Spinal cord (tissue), 10 donors: ENCODE measurements at places on chromosomes 6 and 20. TPM values are rescaled to one million over a fixed set of nuclear protein-coding genes. Genes with fewer than 3 reads are reported as not detected.

DNA sequence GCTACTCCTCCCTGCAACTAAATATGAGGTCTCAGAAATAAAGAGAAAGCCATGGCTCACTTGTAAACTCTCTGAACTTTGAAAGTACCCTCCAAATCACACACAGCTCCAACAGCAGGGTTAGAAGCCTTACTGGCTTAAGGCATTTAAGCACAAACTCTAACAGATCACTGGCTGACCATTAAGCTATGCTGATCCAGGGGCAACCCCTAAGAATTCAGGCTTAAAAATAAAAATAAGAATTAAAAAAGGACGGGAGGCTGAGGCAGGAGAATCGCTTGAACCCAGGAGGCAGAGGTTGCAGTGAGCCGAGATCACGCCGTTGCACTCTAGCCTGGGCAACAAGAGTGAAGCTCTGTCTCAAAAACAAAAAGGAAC lies 21.8 kb downstream of the HLA-E start:
- peaks cover 11% of the 10 kb centered on the region for H3K27me3 ChIP-seq
- DNase-seq, result no peak
- no peaks in the 10 kb centered on the region for H3K36me3 ChIP-seq
- no peak overlapping the region for H3K4me3 ChIP-seq

The CASS4 gene
- 1.3 TPM for total RNA-seq

DNA sequence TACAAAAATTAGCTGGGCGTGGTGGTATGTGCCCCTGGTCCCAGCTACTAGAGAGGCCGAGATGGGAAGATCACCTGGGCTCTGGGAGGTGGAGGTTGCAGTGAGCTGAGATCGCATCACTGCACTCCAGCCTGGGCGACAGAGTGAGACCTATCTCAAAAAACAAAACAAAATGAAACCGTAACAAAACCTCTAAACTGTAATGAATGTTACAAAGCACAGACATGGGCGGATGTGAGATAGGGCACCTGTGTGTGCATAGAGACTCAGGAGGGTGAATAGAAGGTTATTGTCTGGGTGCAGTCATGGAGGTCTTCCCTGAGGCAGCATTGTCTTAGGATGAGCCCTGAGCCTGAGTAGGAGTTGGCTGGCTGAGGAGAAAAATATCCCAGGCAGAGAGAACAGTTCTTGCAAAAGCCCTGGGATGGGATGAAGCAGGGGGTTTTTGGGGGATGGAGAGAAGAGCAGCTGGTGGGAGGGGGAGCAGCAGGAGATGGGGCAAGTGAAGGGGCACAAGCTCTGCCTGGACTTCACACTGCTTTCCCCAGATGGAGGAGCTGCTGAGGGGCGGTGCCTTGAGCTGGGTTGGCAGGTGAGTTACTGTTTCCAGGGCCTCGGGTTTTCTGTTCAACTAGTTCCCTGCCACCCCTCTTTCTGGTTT lies 5.2 kb downstream of the BCAS4 start:
- no peak overlapping the region for H3K4me3 ChIP-seq
- H3K4me1 ChIP-seq, result peaks cover 6% of the 10 kb centered on the region
- no peaks in the 10 kb centered on the region for H3K27me3 ChIP-seq
- DNase-seq, result no peak

- H3K4me1 ChIP-seq, result peaks cover 16% of the 10 kb centered on the region
- no peak for DNase-seq
- no peak overlapping the region for H3K4me3 ChIP-seq
- peaks cover 4% of the 10 kb centered on the region for H3K36me3 ChIP-seq
These were observed 186.0 kb downstream of the DTNBP1 start for GRCh38 chr6:15476631-15477380.

DNA sequence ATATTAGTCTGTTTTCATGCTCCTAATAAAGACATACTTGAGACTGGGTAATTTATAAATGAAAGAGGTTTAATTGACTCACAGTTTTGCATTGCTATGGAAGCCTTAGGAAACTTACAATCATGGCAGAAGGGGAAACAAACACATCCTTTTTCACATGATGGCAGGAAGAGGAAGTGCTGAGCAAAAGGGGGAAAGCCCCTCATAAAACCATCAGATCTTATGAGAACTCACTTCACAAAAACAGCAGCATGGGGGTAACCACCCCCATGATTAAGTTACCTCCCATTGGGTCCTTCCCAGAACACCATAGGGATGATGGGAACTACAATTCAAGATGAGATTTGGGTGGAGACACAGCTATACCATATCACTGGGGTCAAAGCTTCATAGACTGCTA lies 254.2 kb downstream of the ERMARD start:
- no peaks in the 10 kb centered on the region for H3K36me3 ChIP-seq
- H3K4me3 ChIP-seq, result no peak overlapping the region
- no peaks in the 10 kb centered on the region for H3K27me3 ChIP-seq
- H3K27ac ChIP-seq, result no peak overlapping the region
- no peak for DNase-seq

GRCh38 chr6:11272491-11273192 lies 40.2 kb upstream of the NEDD9 start:
- no peak overlapping the region for H3K4me3 ChIP-seq
- no peak overlapping the region for H3K27ac ChIP-seq
- H3K27me3 ChIP-seq, result no peaks in the 10 kb centered on the region
- H3K36me3 ChIP-seq, result no peaks in the 10 kb centered on the region
- H3K4me1 ChIP-seq, result peaks cover 2% of the 10 kb centered on the region

The ATP6V1G2 gene
- total RNA-seq, result 63.3 TPM

DNA sequence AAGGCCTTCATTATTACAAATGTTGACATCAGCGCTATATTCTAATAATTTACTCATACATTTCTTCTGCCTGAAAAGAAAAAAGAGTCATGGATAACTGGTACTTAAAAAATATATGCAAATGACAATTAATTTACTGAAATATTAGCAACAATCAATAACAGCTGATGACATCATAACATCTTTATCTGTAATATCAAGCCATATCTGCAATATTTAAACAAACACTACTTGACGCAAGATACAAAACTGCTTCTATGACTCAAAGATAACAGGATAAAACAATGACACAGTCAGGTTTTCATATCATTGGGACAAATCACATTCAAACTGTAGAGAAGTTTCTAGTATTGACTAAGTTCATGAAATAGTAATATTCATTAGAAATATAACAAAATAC lies 16.5 kb downstream of the HACE1 start:
- no peaks in the 10 kb centered on the region for H3K27me3 ChIP-seq
- no peaks in the 10 kb centered on the region for H3K4me1 ChIP-seq
- H3K4me3 ChIP-seq, result no peak overlapping the region
- H3K27ac ChIP-seq, result no peak overlapping the region
- DNase-seq, result no peak

GRCh38 chr6:1382883-1383728 lies 6.3 kb upstream of the FOXF2 start:
- H3K4me1 ChIP-seq, result peaks cover 49% of the 10 kb centered on the region
- DNase-seq, result no peak
- H3K27ac ChIP-seq, result peak overlapping the region; percentile 52
- H3K27me3 ChIP-seq, result peaks cover 98% of the 10 kb centered on the region

DNA sequence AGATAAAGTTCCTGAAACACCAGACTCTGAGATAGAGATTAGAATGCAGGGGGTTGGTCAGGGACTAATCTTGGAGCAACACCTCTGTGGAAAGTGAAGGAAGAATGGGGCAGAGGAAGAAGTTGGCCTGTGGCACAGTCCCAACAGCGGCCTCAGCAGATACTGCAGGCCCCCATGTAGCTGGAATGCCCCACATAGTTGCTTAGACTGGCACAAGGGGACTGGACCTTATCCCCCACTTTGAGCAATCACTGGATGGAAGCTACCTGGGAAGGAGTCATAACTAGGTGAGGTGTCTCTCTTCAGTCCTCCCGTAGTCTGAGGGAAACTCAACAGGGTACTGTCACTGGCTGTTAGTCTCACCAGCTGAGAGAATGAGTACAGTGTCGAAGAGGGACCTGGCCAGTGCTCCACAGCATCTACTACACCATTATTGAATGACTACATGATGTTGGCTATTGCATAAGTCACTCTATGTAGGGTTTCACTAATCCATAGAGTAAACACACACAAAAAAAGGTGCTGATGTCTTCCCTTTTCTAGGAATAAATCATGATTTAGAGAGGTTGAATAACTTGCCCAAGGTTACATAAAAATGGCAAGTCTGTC lies 47.5 kb downstream of the ADGRG6 start:
- H3K27me3 ChIP-seq, result no peaks in the 10 kb centered on the region
- H3K4me3 ChIP-seq, result no peak overlapping the region
- no peak overlapping the region for H3K27ac ChIP-seq
- DNase-seq, result no peak

The ZC2HC1B gene
- total RNA-seq, result not detected

The NKX2-2 gene
- total RNA-seq, result 3.0 TPM

DNA sequence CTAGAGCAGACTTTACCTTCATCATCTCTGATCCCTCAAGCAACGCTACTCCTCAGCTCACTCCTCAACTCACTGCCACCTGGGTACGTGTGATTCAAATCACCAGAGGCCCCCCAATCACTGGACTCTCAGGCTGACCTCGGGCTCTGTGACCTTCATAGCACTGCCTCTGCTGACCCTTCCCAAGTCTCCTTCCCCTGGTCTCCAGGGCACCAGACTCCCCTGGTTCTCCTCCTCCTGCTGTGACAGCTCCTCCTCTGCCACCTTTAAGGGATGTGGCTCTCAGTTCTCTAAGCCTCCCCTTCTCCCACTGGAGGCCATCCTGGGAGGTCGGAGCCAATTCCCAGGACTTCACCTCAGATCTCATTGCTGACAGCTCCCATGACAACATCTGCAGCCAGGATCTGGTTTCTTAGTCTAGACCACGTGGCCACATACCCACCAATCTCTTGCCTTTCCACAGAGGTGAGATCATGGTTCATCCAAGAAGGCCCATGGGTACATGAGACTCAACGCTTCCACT lies 90.4 kb downstream of the NFATC2 start:
- no peak overlapping the region for H3K4me3 ChIP-seq
- no peak overlapping the region for H3K27ac ChIP-seq
- DNase-seq, result no peak
- H3K27me3 ChIP-seq, result no peaks in the 10 kb centered on the region

The DAAM2 gene
- 95.6 TPM for total RNA-seq

- H3K4me1 ChIP-seq, result peaks cover 5% of the 10 kb centered on the region
- no peak for DNase-seq
- H3K27ac ChIP-seq, result no peak overlapping the region
- H3K36me3 ChIP-seq, result peaks cover 40% of the 10 kb centered on the region
- H3K4me3 ChIP-seq, result no peak overlapping the region
These were observed 63.6 kb downstream of the SSR1 start for GRCh38 chr6:7249391-7249790.

The SEC23B gene
- total RNA-seq, result 61.3 TPM

- no peaks in the 10 kb centered on the region for H3K4me1 ChIP-seq
- no peak overlapping the region for H3K27ac ChIP-seq
- H3K4me3 ChIP-seq, result no peak overlapping the region
- no peaks in the 10 kb centered on the region for H3K27me3 ChIP-seq
These were observed 37.9 kb upstream of the SLC23A2 start for GRCh38 chr20:5039255-5039657.

GRCh38 chr20:16758454-16759180 lies 10.5 kb downstream of the OTOR start:
- H3K4me3 ChIP-seq, result no peak overlapping the region
- no peak overlapping the region for H3K27ac ChIP-seq
- no peaks in the 10 kb centered on the region for H3K36me3 ChIP-seq
- DNase-seq, result no peak
- H3K4me1 ChIP-seq, result peaks cover 3% of the 10 kb centered on the region
- no peaks in the 10 kb centered on the region for H3K27me3 ChIP-seq

The UNC5CL gene
- total RNA-seq, result 0.72 TPM

- no peaks in the 10 kb centered on the region for H3K27me3 ChIP-seq
- H3K4me1 ChIP-seq, result no peaks in the 10 kb centered on the region
- no peak for DNase-seq
These were observed 47.9 kb downstream of the HDDC2 start for GRCh38 chr6:125253881-125254280.

The KIF13A gene
- 47.8 TPM for total RNA-seq

GRCh38 chr6:117329926-117330325 lies 64.6 kb downstream of the VGLL2 start:
- no peak for DNase-seq
- no peaks in the 10 kb centered on the region for H3K4me1 ChIP-seq
- H3K36me3 ChIP-seq, result no peaks in the 10 kb centered on the region
- no peaks in the 10 kb centered on the region for H3K27me3 ChIP-seq

GRCh38 chr6:11636121-11636520 lies 98.6 kb downstream of the TMEM170B start:
- no peaks in the 10 kb centered on the region for H3K27me3 ChIP-seq
- peaks cover 4% of the 10 kb centered on the region for H3K4me1 ChIP-seq
- DNase-seq, result no peak
- no peak overlapping the region for H3K27ac ChIP-seq

The CLVS2 gene
- total RNA-seq, result 30.1 TPM

The ASCC3 gene
- total RNA-seq, result 34.3 TPM

GRCh38 chr6:98054453-98054852 lies 771.4 kb upstream of the MMS22L start:
- no peak overlapping the region for H3K4me3 ChIP-seq
- H3K4me1 ChIP-seq, result no peaks in the 10 kb centered on the region
- no peaks in the 10 kb centered on the region for H3K36me3 ChIP-seq

The TDRD6 gene
- total RNA-seq, result 1.2 TPM

- H3K36me3 ChIP-seq, result no peaks in the 10 kb centered on the region
- no peaks in the 10 kb centered on the region for H3K4me1 ChIP-seq
- no peak for DNase-seq
- peaks cover 2% of the 10 kb centered on the region for H3K27me3 ChIP-seq
- no peak overlapping the region for H3K4me3 ChIP-seq
These were observed 166.2 kb upstream of the CHD6 start for GRCh38 chr20:41784209-41784958.

The PI16 gene
- total RNA-seq, result 47.4 TPM

The NKAPL gene
- 1.8 TPM for total RNA-seq

The ZNF76 gene
- total RNA-seq, result 28.5 TPM

GRCh38 chr20:25378884-25379733 lies 11.5 kb downstream of the ABHD12 start:
- H3K4me1 ChIP-seq, result peaks cover 5% of the 10 kb centered on the region
- H3K27me3 ChIP-seq, result no peaks in the 10 kb centered on the region
- no peak overlapping the region for H3K27ac ChIP-seq
- H3K36me3 ChIP-seq, result peaks cover 6% of the 10 kb centered on the region
- no peak overlapping the region for H3K4me3 ChIP-seq

- no peaks in the 10 kb centered on the region for H3K27me3 ChIP-seq
- no peak for DNase-seq
- H3K36me3 ChIP-seq, result no peaks in the 10 kb centered on the region
These were observed 1254.2 kb upstream of the EYS start for GRCh38 chr6:66961191-66961590.

DNA sequence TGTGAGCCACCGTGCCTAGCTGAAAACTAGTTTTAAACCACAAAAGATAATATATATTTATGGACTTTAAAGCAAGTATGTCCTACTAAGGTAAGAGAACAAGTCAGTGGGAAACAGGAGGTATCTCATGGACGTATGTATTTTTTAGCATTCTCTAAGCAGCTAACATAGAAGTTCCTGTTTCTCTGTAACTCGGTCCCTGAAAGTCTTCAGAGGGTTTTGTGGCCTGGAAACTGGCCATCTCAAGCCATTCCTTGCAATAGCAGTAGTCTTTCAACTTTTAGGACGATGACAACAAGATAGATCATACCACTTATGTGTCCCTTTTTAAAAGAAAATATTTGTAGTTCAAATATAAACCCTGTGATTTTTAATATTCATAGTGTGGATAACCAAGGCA lies 95.6 kb upstream of the RALGAPA2 start:
- no peak overlapping the region for H3K27ac ChIP-seq
- DNase-seq, result no peak
- H3K4me3 ChIP-seq, result no peak overlapping the region
- H3K4me1 ChIP-seq, result no peaks in the 10 kb centered on the region
- H3K36me3 ChIP-seq, result no peaks in the 10 kb centered on the region

The DNAAF9 gene
- total RNA-seq, result 27.2 TPM
